NK-92 treated with Interleukin-12 subunit alpha and Interleukin-12 subunit beta, amount 100 ng/mL, for 24 hours (cell line): ENCODE measurements at places on chromosomes 12 and 14.
A peak's percentile ranks its signal among the peaks of the same experiment; 100 is the strongest.

- DNase-seq = no peak
These were observed 324.5 kb downstream of the NUAK1 start for GRCh38 chr12:105814283-105814682.

GRCh38 chr12:90969346-90969745, 14.4 kb upstream of the CCER1 start:
- no peak for DNase-seq

GRCh38 chr12:121279071-121279375, 17.5 kb downstream of the CAMKK2 start:
- DNase-seq = no peak

GRCh38 chr12:122893208-122894153, 2.4 kb downstream of the VPS37B start:
- no peak for DNase-seq

GRCh38 chr12:1544996-1545700, 49.2 kb downstream of the FBXL14 start:
- DNase-seq = no peak

DNA sequence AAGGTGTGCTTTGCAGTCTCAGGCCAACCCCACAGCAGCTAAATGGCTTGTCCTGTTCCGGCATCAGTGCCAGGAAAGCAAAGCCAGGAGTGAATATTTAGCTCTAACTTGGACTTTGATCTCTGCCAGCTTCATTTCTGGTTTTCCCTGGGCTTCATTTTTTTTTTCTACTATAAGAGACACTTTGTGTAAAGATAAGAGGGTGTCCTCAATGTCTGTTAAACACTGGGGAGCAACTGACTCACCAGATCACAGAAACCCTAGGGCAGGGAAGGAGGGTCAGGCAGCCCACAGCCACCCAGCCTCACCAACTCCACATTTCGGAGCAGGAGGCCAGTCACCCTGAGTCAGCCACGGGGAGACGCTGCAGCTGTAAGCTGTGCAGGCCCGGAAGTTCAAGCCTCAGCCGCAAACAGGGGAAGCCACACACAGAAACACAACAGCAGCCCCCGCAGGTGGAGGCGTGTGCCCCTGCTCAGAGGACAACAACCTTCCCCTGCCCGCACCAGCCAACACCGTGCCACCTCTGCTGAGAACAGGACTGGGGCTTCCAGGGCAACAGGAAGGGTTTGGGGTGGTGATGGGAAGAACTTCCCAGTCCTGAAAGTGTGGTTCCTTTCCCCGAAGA, 6.3 kb downstream of the TNFRSF1A start:
- peak; percentile 74 for DNase-seq

DNA sequence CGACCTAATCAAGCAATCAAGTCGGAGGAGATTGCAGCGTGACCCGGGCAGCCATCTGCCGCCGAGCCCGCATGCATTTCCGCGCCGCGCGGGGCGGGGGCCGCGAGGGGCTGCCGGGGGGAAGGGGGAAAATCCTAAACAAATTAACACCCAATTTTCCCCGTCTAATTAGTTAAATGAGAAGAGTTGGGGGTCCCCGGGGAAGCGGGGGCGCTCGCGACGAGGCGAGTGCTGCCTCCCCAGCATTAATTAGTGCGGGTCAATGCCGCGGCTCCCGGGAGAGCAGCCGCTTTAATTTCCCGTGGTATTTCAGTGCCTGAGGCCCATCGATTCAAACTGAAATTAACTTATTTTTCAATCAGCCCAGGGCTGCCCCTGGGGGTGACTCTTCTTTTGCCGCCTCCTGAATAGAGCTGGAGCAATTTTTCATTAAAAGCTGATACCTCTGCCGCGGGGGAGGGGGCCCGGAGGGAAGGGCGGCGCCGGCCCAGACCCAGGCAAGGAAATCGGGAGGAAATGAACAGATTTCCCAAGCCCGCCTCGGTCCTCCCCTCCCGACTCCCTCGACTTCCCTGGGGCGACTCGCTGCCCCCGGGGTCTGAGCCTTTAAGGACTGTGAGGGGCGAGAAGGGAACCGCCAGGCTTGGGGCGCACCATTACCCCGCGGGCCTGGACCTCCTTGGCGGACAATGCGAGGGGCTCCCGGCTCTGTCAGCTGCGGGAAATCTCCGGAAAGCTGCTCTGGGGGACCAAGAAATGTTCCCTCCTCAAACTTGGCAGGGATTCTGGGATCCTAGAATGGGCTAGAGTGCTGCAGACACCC, 18.9 kb downstream of the VSX2 start:
- no peak for DNase-seq

- DNase-seq = no peak
These were observed 11.1 kb upstream of the KRT1 start for GRCh38 chr12:52691076-52691840.

DNA sequence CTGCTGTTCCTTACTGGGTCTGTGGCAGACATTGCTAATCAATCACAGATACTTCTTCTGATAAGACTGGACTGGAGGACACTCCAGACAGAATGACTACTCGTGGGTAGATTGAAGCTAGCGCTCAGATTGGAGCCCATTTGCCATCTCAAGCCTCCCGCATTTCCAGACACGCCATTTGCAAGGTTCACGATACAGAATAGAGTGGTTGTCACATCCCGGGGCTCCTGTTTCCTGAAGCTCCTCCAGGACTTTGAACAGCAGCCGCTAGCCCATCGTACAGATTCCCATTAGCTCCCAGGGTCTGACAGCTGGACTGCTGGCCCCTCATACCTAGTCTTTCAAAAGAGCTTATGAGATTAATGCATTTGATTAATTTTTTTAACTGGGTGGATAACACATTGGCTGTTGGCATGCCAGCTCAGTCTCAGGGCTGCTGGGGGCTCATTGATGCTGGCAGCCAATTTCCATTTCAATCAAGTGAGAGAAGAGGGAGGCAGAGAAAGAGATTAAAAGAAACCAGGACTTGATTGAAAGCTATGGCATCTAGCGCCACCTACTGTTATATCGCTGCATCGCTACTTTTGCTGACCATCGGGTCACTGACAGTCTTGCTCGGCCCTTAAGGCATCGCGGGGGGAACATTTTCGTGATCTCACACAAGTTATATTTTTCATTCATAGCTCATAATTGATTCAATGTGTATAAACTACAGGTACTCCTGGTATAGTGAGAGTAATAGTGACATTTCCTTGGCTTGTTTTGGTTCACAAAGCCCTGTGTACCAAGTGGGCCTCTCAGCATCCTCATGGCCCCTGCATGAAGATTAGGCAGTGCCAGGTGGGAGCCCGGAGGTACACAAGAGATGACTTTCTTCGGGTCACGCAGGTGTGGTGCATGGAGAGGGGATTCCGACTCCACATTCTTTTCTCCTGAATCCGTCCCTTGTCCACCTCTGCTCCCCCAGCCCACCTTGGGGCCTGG, 78.6 kb downstream of the CCDC60 start:
- peak; percentile 16 for DNase-seq

DNA sequence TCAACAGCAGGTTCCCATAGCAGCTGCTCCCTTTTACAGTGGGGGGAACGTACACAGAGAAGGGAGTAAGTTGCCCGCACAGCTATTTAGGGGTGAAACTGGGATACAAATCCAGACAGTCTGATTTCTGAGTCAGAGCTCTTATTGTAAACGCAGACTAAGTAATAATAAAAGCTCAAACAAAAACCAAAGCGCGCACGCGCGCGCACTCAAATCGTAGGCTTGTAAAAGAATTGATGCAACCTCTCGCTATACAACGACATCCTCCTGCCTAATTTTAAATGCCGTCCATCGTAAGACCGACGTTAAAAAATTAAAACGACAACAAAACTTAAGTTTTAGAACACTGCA, 747 bp upstream of the DACT1 start:
- DNase-seq = no peak

DNA sequence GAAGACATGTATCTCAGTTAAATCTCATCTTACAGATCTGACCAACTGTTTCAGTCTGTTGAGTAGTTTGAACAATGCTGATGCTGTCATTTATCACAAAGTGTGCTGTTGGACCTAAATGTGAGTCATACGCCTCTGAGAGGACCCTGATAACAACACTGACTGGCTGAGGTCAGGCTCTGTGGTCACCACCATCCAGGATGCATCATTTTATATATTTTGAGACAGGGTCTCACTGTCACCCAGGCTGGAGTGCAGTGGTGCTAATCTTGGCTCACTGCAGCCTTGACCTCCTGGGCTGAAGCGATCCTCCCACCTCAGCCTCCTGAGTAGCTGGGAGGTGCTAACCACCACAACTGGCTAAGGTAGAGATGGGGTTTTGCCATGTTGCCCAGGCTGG, 181.0 kb upstream of the RGS6 start:
- peak; percentile 18 for DNase-seq

DNA sequence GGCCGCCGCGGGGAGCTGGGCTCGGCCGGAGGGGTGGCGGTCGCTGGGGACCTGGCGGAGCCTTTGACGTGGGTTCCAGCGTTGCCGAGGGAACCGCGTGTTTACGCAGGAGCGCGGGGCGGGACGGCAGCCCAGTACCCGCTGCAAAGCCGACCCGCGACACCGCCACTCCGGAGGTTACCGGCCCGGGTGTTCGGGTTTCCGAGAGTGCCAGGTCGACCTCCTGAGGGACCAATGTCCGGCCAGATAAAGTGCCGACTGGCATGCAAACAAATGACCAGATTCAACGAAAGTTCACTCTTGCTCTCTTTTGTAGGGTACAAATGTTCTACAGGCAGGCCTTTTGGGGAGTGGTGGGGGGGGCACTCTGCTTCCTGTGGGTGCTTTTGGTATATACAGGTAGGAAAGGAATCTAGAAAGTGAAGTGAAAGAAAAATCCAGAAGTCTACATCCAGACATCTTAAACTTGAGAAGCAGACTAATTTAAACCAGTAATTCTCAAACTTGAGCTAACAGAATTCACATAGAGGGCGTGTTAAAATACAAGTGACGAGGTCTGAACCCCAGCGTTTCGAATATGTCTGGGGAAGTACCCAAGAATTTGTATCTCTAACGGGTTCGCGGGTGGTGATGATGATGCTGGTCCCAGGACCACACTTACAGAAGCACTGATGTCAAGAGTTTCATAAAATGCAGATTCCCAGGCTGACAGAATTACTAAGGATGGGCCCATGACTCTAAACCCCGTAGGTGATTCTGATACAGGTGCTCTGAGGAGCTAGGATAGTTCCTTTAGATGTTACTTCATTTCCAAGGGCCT, at the start of gene GPR135:
GPR135 (minus strand) TSS at position 65 of the 820 bp plus-strand sequence. CDS start 154 bp downstream, outside the sequence.
- no peak for DNase-seq

GRCh38 chr14:85336817-85337216, 193.1 kb upstream of the FLRT2 start:
- no peak for DNase-seq

DNA sequence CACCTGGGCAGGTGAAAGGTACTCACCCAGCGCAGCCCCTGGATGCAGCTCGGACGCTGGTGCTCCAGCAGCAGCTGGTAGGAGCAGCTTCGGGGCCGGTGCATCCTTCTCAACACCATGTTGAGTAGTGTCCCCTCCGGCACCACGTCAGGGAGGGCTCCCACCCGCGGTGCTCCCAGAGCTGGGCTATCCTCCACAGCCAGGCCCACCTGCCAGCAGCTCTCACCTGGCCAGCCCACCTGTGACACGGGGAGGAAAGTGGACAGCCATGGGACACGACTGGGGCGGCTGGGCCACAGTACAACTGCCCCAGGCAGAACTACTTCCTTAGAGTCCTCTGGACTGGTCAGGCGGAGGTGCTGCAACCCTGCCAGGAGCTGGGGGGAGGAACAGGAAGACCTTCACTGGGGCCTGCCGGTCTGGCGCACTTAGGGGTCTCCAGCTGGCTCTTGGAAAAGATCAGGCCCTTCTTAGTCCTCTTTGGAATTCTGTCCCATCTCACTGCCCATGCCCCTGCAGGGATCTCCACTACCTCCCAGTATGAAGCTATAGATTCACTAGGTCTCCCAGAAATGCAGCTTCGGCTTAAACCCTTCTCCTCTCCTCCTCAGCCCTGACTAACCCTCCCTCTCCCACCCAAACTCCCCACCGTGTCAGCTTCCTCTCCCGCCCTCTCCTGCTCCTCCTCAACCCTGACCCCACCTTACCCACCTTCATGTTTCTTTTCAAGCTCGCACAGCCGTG, 668 bp downstream of the RAPGEF3 start:
- no peak for DNase-seq

DNA sequence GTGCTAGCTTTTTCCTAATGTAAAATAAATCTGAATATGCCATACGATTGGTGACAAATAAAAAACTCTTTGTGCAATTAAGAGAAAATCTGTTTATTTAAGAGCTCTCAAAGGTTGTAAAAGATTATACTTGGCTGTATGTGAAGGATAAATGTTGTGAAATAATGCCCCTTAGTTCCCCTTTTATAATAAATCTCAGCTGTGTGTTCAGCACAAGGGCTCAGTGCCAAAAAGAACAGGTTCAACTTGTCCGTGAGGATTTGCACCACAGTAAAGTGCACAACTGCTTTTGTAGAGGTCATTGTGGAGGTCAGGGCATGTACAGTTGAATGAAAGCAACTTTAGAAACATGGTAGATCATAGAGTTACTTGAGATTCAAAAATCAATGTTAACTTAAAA, 118.6 kb downstream of the TRMT5 start:
- DNase-seq = no peak

DNA sequence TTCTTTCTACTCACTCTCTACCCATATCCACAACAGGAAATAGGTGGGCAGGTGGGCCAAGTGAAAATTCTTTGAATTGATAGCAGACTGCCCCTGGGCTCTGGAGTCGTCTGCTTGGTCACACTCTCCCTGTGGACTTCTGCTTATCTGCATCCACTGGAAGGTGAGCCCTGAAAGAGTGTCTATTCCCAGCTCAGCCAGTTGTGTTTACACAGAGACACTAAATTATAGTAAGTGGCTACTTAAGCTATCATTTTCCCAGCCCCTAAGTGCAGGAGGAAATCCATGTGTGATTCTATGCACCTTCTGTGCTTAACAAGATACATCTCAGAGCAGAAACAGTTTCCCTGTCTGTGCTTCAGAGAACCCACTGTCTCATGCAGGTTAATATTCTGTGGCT, 338.4 kb downstream of the FUT8 start:
- no peak for DNase-seq

DNA sequence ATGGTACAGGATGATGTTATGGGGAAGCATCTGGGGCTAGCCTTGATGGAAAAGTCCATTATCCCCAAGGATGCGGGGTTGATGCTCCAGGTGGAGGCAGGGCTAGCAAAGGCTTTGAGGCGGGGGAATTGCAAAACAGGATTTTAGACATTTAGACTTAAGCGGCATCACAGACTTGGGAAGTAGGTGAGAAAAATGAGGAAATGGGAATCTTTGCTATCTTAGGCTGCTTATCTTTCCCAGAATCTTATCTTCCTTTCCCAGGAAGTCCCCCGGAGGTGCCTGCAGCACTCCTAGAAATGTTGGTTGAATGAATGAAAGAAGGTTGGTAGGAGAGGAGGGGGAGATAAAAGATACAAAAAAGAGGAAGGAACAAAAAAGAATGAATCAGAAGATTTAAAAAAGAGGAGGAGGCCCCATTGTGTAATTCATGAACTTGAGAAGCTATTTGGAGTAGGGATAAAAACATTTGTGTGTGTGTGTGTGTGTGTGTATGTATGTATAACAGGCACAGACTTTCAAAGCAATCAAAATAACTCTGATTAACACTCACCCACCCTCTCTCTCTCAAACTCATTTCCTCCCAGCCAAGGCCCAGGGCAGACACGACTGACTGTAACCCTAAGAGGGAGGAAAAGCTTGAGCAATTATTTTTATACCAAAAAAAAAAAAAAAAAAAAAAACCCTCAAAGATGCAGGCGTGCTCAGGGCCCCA, 62.5 kb upstream of the TBX3 start:
- no peak for DNase-seq

- DNase-seq = peak; percentile 45
These were observed 5.1 kb upstream of the NUMB start for GRCh38 chr14:73463411-73463810.
